ENCODE measurements at places on chromosomes 6 and 20.

GRCh38 chr6:7542874-7543624 lies 1.6 kb downstream of the DSP start:
- H3K27ac ChIP-seq, result peak overlapping the region; percentile 97
- peak; percentile 96 for DNase-seq
- peaks cover 46% of the 10 kb centered on the region for H3K36me3 ChIP-seq

- H3K27ac ChIP-seq, result no peak overlapping the region
- H3K36me3 ChIP-seq, result no peaks in the 10 kb centered on the region
- no peak overlapping the region for H3K4me3 ChIP-seq
- peaks cover 11% of the 10 kb centered on the region for H3K4me1 ChIP-seq
Observed at GRCh38 chr6:106060167-106060566, 26.0 kb upstream of the PRDM1 start.

DNA sequence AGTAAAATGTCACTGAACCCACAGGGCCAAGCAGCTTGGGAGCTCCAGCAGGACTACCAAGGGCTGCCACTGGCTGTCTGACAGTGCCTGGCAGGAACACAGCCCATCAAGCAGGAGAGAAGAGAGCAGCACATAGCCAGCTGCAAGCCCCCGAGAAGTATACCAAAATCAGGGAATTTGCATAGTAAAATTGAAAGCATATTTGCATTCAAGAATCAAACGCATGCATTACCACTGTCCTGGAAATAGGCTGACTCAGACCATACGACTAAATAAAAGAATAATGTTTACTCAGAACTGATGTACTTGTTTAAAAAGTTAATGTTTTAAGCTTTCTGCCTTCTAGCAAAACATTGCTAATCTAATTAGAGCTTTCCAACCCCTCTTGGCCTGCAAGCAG lies 298.1 kb downstream of the TFAP2B start:
- no peaks in the 10 kb centered on the region for H3K27me3 ChIP-seq
- no peak overlapping the region for H3K27ac ChIP-seq
- DNase-seq, result no peak
- H3K4me3 ChIP-seq, result no peak overlapping the region

GRCh38 chr6:5412017-5412416 lies 150.7 kb downstream of the FARS2 start:
- peaks cover 19% of the 10 kb centered on the region for H3K36me3 ChIP-seq
- H3K4me1 ChIP-seq, result no peaks in the 10 kb centered on the region
- H3K4me3 ChIP-seq, result no peak overlapping the region
- H3K27me3 ChIP-seq, result no peaks in the 10 kb centered on the region
- H3K27ac ChIP-seq, result no peak overlapping the region

GRCh38 chr20:5046656-5047339 lies 45.5 kb upstream of the SLC23A2 start:
- H3K36me3 ChIP-seq, result no peaks in the 10 kb centered on the region
- no peaks in the 10 kb centered on the region for H3K27me3 ChIP-seq
- H3K27ac ChIP-seq, result no peak overlapping the region
- no peaks in the 10 kb centered on the region for H3K4me1 ChIP-seq
- H3K4me3 ChIP-seq, result no peak overlapping the region
- DNase-seq, result no peak

- H3K27me3 ChIP-seq, result no peaks in the 10 kb centered on the region
- peaks cover 22% of the 10 kb centered on the region for H3K4me1 ChIP-seq
- no peak overlapping the region for H3K4me3 ChIP-seq
- DNase-seq, result peak; percentile 34
Observed at GRCh38 chr6:11437824-11438459, 99.6 kb upstream of the TMEM170B start.

- H3K4me3 ChIP-seq, result no peak overlapping the region
- H3K27ac ChIP-seq, result no peak overlapping the region
- DNase-seq, result peak; percentile 92
- H3K27me3 ChIP-seq, result no peaks in the 10 kb centered on the region
- no peaks in the 10 kb centered on the region for H3K36me3 ChIP-seq
- H3K4me1 ChIP-seq, result peaks cover 32% of the 10 kb centered on the region
Observed at GRCh38 chr6:72748759-72749158, 126.9 kb downstream of the KCNQ5 start.

DNA sequence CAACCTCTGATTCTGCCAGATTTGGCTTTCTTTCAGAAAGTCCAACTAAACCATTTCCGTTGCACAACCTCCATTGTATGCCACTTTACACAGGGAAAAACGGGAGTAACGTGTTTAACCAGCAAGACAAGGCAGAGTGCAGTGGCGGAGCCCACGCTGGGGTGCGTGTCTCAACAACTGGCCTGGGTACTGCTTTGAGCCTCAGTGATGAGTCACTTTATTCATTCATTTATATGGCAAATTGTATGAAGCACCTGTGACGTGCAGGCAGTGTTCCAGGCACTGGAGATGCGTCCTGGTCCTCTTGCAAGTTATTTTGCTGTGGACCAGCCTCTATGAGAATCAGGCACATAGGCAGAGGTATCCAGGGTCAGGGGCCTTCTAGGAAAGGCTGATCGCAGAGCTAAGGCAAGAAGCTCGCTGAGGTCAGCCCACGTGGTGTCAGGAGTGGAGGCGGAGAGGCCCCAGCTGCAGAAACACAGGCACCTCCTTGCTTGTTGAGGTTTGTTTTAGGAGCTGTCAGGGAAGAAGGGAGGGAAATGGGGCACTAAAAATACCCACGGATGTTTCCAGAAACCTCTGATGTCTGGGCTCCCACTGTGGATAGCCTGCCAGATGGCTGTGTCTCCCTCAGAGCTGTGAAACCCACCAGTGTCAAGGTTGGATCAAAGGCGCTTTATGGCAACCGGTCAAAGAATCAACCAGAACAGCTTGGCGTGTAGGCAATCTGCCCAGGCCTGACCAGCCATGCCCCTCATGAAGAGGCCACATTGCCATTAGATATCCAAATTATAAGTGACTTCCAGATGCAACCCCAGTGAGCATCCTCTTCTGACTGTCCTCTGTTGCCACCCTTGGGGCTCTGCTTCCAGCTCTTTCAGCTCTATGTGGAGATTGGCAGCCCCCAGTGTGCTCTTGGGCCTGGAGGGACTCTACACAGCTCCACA lies 157.2 kb downstream of the CD83 start:
- no peaks in the 10 kb centered on the region for H3K27me3 ChIP-seq
- H3K27ac ChIP-seq, result no peak overlapping the region
- H3K4me1 ChIP-seq, result peaks cover 45% of the 10 kb centered on the region

DNA sequence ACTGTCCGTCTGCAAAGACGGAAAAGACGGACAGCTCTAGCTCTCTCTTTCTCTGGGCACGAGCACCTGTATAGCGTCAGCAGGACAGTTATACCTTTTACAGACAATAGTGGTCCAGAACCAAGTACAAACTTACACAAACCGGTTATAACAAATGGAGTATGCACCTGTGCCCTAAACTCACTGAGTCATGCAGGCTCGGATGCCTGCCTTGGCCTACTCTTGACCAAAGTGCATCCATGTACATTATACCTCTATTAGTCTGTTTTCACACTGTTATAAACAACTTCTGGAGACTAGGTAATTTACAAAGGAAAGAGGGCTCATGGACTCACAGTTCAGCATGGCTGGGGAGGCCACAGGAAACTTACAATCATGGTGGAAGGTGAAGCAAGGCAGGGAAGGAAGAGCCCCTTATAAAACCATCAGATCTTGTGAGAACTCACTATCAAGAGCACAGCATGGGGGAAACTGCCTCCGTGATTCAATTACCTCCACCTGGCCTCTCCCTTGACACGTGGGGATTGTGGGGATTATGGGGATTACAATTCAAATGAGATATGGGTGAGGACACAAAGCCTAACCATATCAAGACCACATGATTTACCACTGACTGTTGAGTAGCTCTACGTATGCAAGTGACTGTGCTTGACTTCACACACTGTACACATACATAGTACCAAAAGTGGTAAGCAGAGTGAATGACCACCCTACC lies 23.1 kb downstream of the MAN1A1 start:
- no peak overlapping the region for H3K27ac ChIP-seq
- no peaks in the 10 kb centered on the region for H3K27me3 ChIP-seq
- H3K4me3 ChIP-seq, result no peak overlapping the region
- no peaks in the 10 kb centered on the region for H3K36me3 ChIP-seq
- DNase-seq, result no peak
- peaks cover 10% of the 10 kb centered on the region for H3K4me1 ChIP-seq

DNA sequence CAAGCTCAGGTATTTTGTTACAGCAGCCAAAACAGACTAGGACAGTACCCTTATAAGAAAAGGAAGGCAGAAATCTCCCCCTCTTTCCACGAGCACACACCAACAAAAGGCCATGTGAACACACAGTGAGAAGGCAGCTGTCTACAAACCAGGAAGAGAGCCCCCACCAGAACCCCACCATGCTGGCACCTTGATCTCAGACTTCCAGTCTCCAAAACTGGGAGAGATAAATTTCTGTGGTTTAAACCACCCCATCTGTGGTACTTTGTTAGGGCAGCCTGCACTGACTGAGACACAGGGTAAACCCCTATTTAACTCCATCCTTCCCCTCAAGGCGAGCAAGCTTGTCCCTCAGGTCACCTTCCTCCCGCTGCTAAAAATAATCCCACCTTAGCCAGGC lies 475.8 kb upstream of the JARID2 start:
- H3K36me3 ChIP-seq, result no peaks in the 10 kb centered on the region
- no peak overlapping the region for H3K27ac ChIP-seq
- no peak overlapping the region for H3K4me3 ChIP-seq

DNA sequence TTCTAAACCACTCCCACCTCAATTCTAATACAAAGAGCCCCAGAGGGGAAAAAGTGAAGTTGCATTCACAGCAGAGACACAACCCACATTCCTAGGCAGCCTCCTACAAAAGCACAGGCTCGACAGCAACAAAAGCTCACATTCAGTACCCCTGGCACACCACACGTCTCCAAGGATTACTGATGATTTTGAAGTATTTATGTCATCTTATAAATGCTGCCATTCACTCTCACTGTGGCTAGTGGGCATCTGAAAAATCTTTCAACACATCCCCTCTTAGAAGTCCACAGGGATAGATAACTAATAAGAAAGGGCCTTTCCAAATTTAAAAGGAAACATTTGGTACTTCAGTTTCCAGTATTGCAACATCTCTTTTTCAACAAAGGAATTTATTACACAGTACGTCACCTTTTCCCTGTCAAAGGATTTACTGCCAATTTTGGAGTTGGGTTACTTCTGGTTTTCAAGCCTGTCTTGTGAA lies 146.7 kb downstream of the TASP1 start:
- H3K4me1 ChIP-seq, result peaks cover 19% of the 10 kb centered on the region
- peak overlapping the region; percentile 62 for H3K4me3 ChIP-seq
- peak overlapping the region; percentile 96 for H3K27ac ChIP-seq
- no peaks in the 10 kb centered on the region for H3K27me3 ChIP-seq

DNA sequence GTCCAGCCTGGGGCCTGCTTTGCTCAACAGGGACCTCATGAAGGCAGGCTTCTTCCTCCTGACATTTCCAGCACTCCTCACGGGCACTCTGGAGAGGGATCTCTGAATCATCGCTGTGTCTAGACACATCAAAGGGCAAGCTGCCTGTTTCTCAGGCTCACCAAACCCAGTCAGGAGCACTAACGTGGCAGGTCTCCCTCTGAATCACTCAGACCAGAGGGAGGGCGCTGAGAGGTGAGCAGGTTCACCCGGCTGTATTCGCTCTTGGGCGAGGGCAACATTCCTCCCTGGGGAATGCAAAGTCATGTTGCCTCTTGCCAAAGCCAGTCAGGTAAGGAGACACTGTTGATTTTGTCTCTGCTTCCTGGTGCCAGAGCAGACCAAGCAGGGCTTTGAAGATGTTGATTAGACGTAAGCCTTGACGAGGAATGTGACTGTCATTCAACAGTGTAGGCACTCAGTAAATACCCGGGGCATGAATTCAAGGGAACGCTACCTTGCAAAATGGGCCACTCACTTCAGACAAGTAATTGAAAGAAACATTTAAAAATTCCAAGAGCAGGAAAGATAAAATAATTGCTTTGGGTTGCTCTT lies 50.1 kb downstream of the CYP24A1 start:
- DNase-seq, result peak; percentile 99
- H3K27ac ChIP-seq, result peak overlapping the region; percentile 96
- peak overlapping the region; percentile 45 for H3K4me3 ChIP-seq
- H3K27me3 ChIP-seq, result no peaks in the 10 kb centered on the region
- H3K4me1 ChIP-seq, result peaks cover 37% of the 10 kb centered on the region

DNA sequence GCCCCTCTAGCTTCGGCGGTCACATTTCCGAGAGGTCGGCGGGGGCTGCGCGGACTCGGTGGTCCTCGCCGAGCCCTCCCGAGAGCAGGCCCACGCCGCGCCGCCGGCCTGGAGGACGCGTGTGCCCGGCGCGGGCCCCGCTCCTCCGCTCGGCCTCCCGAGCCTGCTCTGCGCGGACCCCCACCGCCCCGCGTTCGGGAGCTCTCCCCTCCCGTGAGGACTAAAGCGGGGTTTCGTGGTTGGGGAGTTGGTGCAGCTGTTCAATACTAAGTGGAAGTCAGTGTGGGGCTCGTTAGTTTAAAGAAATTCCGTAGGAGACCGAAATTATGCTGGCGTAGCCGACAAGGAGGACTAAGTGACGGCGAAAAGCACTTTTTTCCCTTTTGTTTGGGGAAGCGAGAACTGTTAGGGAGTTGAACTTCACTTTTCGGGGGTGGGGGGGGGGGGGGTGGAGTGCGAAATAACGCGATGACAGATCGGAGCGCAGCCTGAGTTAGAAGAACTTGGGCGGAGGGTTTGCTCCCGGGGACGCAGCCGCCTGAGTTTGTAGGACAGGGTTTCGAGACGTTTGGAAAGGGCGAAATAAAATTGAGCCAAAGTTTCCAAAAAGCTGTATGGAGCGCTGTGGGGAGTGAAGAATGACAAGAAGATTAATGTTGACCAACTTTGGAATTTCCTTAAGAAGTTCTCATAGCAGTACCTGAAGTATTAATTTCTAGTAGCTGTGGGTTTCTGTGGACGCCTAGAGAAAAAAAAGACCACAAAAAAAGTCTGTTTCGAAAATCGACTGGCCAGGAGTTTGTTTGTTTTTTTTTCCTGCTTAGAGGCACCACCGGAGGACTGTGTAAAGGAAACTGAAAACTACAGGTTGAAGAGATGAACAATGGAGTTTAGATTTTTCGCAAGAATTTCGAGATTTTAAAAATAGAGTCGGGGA lies 1.4 kb downstream of the QKI start:
- H3K4me3 ChIP-seq, result peak overlapping the region; percentile 96
- DNase-seq, result peak; percentile 61
- H3K4me1 ChIP-seq, result peaks cover 19% of the 10 kb centered on the region
- peak overlapping the region; percentile 93 for H3K27ac ChIP-seq
- H3K27me3 ChIP-seq, result no peaks in the 10 kb centered on the region
- peaks cover 13% of the 10 kb centered on the region for H3K36me3 ChIP-seq

DNA sequence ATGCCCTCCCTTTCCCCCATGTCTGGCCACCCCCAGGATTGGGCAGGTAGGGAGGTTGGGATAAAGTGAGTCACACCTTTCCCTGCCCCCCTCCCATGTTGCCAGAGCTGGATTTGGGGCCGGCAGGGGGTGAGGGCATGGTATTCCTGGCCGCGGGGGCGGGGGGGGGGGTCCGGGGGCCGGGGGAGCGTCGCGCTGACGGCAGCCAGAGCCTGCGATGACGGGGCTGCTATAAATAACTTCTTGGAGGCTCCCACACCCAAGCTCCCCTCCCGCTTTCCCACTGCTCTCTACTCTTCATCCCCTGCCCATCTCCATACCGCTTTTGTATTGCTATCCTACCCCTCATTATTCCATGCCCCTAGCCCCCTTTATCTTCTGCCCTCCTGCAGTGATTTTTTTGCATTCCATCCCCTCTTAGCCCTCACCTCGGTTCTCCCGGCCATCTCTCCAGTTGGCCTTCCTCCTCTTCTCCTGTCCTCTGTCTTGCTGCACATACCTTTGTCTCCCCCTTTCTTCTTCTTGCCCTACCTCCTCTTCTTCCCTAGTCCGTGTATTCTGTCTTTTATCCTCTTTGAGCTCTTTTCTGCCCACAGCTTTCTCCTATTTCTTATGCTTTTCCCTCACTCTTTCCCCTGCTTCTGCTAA lies 13.8 kb downstream of the SYNGAP1 start:
- no peak overlapping the region for H3K4me3 ChIP-seq
- no peaks in the 10 kb centered on the region for H3K27me3 ChIP-seq
- no peak for DNase-seq
- peaks cover 10% of the 10 kb centered on the region for H3K36me3 ChIP-seq
